B cell (primary cell): ENCODE measurements at places on chromosomes 1 and 21.

GRCh38 chr1:119958223-119958622 lies 61.9 kb upstream of the ADAM30 start:
- DNase-seq: no peak

GRCh38 chr1:67777016-67777415 lies 56.3 kb downstream of the GNG12 start:
- no peak for DNase-seq

DNA sequence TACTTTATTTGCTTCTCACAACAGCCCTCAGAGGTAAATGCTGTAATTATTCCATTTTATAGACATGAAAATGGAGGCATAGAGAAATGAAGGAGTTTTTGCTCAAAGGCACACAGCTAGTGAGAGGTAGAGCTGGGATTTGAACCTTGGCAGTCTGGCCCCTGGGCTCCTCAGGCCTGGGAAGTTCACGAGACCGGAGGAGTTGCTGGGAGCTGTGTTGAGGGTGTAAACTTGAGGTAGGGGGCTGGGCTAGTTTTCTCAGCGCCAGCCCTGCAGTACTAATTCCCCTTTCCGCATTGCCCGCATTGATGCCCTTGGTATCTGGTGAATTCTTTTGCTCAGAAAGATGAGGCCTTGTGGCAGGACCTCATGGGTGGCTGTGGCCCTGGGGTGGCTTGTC lies 73.3 kb downstream of the PTPRU start:
- no peak for DNase-seq

- no peak for DNase-seq
These were observed 24.0 kb upstream of the DENND1B start for GRCh38 chr1:197799271-197799670.

GRCh38 chr1:14794136-14794768 lies 195.8 kb downstream of the KAZN start:
- no peak for DNase-seq

- DNase-seq: no peak
These were observed 10.3 kb downstream of the ZNF692 start for GRCh38 chr1:248848602-248849001.

DNA sequence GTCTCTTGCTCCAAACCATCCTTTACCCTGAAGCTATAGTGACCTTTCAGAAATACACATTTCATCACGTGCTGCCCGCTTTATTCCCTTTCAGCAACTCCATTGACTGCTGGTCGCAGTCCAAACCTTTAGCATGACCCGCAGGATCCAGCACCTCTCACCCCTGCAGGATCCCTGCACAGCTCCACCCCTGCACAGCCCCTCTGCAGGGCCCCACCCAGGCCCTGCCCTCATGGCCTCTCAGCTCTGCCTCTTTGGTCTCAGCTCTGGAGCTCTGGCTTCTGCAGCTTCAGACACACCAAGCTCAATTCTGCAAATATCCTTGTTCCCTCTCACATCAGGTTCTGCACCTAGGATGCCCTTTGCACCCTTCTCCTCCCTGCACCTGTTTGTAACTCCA lies 264.9 kb upstream of the C1orf174 start:
- no peak for DNase-seq

- no peak for DNase-seq
These were observed 240.5 kb downstream of the TGFB2 start for GRCh38 chr1:218585511-218586184.
